Cerebellar nuclear complex (tissue), 1 donor: ENCODE measurements at places on chromosomes 16 and 17.

- DNase-seq, result no peak
Measured at GRCh38 chr17:55588446-55589242, 77.4 kb upstream of the SMIM36 start.

DNA sequence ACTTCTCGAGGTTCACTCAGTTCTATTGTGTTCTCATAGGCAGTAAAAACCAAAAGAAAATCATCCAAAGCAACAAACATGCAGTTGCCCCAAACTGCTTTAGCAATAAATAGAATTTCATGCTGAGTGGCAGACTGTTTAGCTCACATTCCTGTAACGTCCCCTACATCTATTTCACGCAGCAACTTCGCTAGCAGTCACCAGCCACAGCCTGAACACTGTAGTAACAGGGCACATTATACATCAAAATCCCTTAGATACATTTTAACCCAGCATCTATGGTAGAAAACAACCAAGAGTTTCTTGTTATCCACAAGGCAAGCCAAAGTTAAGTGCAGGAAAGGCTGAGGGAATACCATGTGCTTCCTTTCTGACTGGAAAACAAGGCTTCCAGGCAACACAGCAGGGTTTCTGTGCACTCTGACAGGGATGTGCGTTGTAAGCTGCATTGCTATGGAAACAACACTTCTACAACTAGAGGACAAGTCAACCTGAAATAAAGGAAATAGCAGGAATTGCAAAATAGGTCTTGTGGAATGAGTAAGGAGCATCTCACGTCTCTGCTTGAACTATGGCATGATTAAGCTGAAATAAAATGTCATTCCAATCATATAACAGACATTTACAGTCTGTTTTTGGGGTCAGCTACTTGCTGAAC, 55.4 kb downstream of the CFDP1 start:
- DNase-seq, result no peak

- no peak for DNase-seq
Measured at GRCh38 chr16:81536648-81537047, 92.0 kb downstream of the CMIP start.

- no peak for DNase-seq
Measured at GRCh38 chr16:65142276-65142675, 20.4 kb upstream of the CDH11 start.

- DNase-seq, result no peak
Measured at GRCh38 chr17:16381496-16381820, 567 bp downstream of the UBB start.
